HCT116 (cell line): ENCODE measurements at places on chromosomes 6 and 20. TPM values are rescaled to one million over a fixed set of nuclear protein-coding genes. Genes with fewer than 3 reads are reported as not detected.

The TSHZ2 gene
- total RNA-seq = 0.07 TPM

DNA sequence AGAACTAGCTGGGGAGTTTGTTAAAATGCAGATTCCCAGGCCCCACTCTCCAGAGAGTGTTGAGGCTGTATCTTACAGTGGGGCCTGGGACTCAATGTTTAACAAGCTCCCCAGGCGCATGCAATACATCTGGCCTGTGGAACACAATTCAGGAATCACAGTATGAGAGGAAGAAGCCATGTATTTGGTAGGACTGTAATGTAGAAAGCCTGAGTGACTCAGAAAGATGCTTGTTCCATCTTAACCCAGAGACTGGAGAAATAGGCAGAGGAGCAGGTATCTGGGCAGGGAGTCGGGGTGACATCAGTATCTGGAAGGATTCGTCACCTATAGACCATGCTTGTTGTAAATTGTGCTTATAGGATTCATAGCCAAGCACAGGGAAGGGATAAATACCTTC is 90.5 kb downstream of the UNC5CL start:
- H3K27me3 ChIP-seq = no peaks in the 10 kb centered on the region
- no peak overlapping the region for H3K4me3 ChIP-seq
- no peaks in the 10 kb centered on the region for H3K36me3 ChIP-seq
- no peak for DNase-seq
- no peak overlapping the region for H3K27ac ChIP-seq

GRCh38 chr6:139173172-139173571 is 38.3 kb downstream of the HECA start:
- H3K36me3 ChIP-seq = no peaks in the 10 kb centered on the region
- H3K27ac ChIP-seq = no peak overlapping the region
- no peak for DNase-seq
- no peaks in the 10 kb centered on the region for H3K4me1 ChIP-seq
- H3K27me3 ChIP-seq = no peaks in the 10 kb centered on the region
- H3K4me3 ChIP-seq = no peak overlapping the region

GRCh38 chr6:50889935-50890334 is 71.3 kb downstream of the TFAP2B start:
- DNase-seq = no peak
- no peak overlapping the region for H3K4me3 ChIP-seq
- no peaks in the 10 kb centered on the region for H3K4me1 ChIP-seq
- no peaks in the 10 kb centered on the region for H3K27me3 ChIP-seq
- H3K36me3 ChIP-seq = no peaks in the 10 kb centered on the region
- no peak overlapping the region for H3K27ac ChIP-seq

DNA sequence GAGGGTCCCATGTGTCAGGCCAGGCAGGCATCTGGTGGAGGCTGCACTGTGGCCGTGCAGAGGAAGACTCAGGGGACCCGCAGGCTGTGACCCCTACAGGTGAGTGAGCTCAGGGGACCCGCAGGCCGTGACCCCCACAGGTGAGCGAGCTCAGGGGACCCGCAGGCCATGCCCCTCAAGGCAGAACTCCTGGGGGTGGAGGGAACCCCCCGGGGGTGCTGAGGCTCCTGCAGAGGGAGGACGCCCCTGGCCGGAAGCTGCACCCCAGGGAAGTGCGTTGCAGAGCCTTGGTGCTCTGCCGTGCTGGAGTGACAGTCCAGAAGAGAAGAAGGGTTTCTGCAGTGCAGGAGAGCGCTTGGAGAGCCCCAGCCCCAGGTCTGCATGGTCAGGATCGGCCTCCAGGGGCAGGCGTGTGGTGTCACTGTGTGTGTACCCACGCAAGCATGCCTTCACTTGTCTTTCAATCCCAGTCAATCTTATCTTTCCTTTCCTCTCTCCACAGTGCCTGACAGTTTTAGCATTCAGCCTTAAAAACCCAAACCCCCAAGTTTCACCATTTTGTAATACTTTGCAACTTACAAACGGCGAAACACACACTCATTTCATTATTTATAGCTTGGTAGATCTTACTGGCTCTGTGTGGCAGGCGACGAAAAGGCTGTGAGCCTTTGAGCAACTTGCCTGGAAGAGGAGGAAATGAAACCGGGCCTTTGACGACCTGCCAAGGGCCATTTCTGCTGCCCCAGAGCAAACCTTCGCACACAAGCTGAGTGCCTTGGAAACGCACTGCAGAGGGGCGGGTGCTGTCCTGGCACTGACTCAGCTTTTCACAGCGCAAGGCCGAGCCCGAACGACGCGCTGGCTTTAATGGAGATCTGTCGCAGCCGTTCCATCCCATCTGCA is 101.4 kb upstream of the AGPAT4 start:
- H3K4me1 ChIP-seq = peaks cover 7% of the 10 kb centered on the region; the same call in 1 of the 2 replicates
- H3K27me3 ChIP-seq = no peaks in the 10 kb centered on the region
- no peak overlapping the region for H3K27ac ChIP-seq
- no peak overlapping the region for H3K4me3 ChIP-seq
- no peaks in the 10 kb centered on the region for H3K36me3 ChIP-seq

DNA sequence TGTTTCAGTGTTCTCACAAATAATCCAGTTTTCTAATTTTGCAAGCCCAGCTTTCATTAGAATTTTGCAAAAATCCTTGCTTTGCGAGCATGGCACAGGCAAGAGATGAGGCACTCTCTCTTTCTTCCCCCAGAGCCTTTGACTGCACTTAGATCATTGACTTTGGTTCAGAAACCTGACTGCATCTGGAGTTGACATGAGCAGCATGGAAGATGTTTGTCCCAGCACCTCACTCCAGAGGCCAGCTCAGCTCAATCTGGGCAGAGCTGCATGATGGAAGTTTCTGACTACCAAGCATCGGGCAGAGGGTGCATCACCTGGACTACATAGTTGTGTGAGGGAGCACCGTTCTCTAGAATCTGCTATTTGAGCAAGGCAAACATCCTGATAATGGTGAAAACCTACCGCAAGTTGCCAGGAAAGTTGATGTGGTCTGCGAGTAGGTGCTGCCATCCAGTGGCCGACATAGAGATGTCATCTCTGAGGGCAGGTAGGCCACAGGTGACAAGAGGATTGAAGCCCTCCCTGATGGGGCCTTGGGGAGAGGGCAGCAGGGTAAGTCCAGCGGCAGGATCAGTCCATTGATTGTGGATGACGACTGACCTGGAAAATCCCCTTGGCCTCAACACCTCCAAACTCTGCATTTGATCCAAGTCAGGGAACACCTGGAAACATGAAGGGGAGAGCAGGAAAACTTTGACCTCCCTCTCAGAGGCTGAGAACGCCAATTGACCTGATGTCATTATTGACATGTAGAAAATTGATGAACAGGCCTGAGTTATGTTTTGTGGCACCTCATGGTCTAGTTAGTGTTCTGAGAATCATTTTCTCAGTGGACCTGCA is 3.8 kb upstream of the LPA start:
- no peaks in the 10 kb centered on the region for H3K4me1 ChIP-seq
- 0 out of 2 replicates have a peak, but pooled peaks cover 11% of the 10 kb centered on the region for H3K27me3 ChIP-seq
- no peak overlapping the region for H3K4me3 ChIP-seq
- H3K27ac ChIP-seq = no peak overlapping the region
- peak; percentile 35 for DNase-seq
- no peaks in the 10 kb centered on the region for H3K36me3 ChIP-seq
